ENCODE measurements at places on chromosomes 7 and 10.

DNA sequence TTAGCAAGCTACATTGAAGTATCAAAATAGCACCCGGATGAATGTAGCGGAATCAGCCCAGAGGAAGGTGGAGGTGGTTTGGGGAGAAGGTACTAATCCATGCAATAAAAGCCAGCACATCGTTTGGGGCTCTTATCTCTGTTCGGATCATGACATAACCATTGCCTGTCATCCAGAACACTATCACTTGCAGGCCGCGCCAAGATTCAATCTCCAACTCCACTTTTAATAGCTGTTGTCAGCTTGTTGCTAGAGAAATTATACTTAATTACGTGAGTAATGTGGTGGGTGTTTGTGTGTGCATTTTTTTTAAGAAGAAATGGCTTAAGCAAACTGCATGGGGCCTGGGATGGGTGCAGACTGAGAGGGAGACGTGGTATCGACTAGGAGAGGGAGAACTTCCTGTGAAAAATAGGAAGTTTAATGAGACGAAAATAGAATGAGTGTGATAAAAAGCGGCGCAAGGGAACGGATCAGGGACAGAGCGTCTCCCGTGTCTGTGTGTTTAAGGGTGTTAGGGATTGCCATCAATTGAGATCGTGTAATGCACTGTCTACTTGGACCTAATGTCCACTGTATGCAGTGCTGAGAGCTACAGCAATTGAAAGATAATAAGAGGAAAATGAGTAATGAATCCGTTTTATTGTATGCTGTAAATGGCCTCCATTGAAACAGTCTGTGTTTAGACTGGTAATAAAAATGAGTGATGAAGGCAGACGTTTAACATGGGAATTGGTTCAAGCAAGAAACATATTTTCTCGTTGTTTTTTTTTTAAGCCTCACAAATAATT, 27.6 kb upstream of the SFMBT2 start:
- no peak for DNase-seq

DNA sequence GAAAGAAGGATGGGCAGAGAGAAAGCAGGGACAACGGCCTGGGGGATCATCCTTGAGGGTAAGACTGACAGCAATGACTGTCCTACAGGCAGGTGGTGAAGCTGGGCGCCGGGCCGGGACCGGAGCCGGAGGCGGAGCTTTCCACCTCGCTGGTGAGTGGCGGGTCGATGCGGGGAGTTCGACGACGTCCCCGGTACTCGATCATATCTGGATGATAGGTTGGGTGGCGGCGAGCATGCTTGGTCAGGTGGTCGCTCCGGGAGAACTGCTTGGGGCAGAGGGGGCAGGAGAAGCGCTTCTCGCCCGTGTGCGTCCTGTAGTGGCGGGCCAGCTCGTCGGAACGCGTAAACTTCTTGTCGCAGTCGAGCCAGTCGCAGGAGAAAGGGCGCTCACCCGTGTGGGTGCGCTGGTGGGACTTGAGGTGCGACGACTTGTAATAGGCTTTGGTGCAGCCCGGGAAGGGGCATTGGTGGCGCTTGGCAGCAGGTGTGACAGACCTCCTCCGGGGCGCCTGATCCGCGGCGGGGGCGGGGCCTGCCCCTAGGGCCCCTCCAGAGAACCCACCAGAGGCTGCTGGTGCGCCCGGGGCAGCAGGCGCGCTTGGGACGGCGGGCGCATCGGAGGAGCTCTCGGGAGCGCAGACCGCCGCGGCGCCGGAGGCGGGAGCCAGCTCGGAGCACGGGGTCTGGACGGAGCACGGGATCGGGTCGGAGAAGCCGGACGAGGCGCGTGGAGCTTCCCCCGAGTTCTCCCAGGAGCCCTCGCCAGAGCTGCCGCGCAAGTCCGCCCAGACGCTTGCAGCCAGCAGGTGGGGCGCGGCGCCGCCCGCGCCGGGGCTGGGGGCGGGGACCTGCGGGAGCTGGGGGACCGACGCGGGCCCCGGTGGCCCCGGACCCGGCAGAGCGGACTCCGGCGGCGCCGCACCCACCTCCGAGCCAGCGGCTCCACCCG, 752 bp downstream of the KLF14 start:
- DNase-seq, result peak; percentile 19

DNA sequence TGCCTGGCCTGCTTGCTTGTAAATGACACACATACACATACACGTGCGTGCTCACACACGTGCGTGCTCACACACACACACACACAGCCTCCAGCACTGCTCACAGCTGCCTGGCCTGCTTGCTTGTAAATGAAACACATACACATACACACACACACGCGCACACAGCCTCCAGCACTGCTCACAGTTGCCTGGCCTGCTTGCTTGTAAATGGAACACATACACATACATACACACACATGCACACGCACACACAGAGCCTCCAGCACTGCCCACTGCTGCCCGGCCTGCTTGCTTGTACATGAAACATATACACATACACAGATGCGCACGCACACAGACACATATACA, 397.2 kb downstream of the PLXNA4 start:
- no peak for DNase-seq

GRCh38 chr10:105150259-105150880, 509.3 kb downstream of the SORCS3 start:
- no peak for DNase-seq

GRCh38 chr10:71234970-71235685, 22.8 kb downstream of the UNC5B start:
- peak; percentile 73 for DNase-seq

GRCh38 chr7:49780953-49781352, 7.5 kb downstream of the VWC2 start:
- no peak for DNase-seq

GRCh38 chr7:99290980-99291607, 18.5 kb downstream of the MYH16 start:
- DNase-seq, result no peak

GRCh38 chr7:40348126-40348728, 213.4 kb downstream of the SUGCT start:
- DNase-seq, result no peak

DNA sequence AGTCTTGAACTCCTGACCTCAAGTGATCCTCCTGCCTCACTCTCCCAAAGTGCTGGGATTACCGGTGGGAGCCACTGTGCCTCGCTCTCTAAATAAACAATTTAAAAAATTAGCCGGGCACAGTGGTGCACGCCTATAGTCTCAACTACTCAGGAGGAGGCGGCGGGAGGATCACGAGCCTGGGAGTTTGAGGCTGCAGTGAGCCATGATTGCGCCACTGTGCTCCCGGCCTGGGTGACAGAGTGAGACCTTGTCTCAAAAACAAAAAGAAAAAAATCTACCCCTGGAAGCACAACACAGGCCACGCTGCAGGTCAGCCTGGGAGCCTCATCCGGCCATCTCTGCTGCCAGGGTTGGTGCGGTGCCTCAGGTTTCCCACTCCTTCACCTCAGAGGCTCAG, 3.8 kb upstream of the EIF3B start:
- DNase-seq, result no peak

- DNase-seq, result no peak
These were observed 127.8 kb upstream of the NPSR1 start for GRCh38 chr7:34530259-34530658.

DNA sequence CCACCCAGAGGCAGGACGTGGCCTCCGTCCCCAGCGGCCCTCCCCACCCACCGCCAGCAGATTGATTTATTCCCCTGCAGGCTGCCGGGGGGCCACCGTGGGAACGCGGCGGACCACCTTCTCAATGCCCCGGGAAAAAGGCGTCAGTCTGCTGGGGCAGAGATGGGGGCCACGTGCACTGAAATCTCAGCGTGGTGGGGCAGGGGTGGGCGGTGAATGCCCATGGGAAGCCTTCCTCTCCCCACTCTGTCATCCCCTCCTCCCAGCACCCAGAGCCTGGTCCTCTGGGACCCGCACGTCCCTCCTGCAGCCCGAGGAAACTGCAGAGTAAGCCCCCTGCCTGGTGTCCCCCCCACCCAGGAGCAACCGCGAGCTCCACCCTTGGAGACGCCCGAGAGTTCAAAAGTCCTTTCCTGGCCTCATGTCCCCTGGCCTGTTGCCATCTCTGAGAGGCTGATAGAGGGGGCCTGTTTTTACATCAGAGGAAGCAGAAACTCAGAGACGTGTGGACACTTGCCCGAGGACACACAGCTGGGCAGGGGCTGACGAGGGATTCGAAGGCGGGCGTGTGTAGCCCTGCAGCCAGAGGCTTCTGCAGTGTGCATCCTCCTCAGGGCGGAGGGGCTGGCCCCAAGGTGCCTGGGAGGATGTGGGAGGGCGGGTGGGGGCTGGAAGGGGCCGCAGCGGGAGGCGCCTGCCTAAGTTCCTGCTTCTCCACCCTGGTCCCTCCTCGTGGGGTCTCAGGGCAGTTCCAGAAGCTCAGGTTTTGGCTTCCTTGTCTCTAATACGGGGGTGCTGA, 21.8 kb downstream of the UNCX start:
- DNase-seq, result no peak

DNA sequence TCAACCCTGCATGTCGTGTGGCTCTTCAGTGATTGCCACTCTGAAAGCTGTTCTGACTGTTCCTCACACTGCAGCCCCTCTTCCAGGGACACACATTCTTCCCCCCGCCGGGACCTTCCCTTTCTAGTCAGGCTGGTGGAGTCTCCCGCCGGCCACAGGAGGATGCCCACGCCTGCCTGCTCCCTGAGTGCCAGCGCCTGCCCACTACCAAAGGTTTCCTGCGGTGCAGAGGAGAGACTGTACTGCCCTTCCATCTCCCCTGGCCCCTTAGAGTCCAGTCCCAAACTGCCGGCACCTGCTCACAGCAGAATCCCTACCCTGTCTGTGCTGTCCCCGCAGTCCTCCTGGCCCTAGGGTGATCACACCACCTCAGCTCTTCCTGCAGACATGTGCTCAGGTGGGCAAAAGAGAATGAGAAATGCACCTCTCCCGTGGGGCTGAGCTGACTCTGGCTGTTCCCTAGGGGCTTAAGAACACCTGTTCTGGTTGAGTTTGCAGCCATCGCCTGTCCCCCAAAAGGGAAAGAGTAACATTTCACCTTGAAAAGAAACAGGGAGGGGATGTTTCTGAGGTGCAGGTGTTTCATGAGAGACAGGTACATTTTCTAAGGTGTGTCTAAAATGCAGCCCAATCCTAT, 1.4 kb downstream of the PODXL start:
- no peak for DNase-seq

GRCh38 chr7:24843821-24844434, 86.7 kb upstream of the GSDME start:
- DNase-seq, result no peak

- no peak for DNase-seq
These were observed 641 bp upstream of the TPK1 start for GRCh38 chr7:144836545-144836842.

All from mesothelial cell of epicardium (in vitro differentiated cells).